T-helper 9 cell (primary cell): ENCODE measurements at places on chromosomes 3 and 15.

DNA sequence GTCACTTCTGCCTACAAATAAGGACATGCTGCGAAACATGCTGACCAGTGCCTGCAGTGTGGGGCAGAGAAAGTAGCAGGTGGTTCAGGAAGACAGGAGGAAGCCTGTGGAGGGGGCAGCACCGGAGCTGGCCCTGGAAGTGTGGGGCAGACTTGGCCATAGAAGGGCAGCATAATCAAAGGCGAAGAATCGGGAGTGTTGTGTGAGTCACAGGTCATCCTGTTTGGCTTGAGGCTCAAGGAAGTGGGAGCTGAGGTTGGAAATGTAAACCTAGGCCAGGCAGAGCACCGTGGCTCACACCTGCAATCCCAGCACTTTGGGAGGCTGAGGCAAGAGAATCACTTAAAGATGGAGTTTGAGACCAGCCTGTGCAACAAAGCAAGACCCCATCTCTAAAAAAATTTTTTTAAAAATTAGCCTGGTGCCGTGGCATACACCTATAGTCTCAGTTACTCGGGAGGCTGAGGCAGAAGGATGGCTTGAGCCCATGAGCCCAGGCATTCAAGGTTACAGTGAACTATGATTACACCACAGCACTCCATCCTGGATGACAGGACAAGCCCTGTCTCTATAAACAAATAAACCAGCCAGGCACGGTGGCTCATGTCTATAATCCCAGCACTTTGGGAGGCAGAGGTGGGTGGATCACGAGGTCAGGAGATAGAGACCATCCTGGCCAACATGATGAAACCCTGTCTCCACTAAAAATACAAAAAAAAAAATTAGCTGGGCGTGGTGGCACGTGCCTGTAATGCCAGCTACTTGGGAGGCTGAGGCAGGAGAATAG is 54.0 kb downstream of the FAM43A start:
- no peak for DNase-seq

DNA sequence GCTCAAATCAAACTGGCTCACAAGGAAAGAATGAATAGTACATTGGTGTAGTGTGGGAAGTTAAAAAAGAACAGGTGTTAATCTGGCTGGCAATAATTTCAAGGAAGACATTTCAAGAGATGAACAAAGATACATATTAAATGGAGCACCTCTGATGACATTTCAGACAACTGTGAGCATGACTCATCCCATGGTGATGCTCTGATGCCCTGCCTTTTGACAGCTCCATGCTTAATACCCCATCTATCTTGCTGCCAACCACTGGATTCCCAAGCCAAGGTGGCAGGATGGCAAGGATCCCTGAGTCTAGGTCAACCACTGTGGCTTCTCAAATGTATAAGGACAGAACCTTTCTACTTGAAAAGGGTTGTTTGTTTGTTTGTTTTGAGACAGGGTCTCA is 29.3 kb downstream of the LRRC2 start:
- no peak for DNase-seq

DNA sequence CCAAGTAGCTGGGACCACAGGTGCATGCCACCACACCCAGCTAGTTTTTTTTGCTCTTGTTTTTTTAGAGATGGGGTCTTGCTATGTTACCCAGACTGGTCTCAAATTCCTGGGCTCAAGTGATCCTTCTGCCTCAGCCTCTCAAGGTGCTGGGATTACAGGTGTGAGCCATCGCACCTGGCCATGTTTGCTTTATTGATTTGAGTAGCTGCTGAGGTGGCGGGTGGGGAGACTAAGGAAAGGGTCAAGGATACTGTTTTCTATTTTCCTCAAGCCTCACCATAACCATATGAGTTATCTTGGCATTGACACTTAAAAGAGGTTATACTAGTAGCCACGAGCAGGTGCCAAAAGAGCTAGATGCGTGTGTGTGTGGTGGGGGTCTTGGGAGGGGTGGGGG is 39.0 kb downstream of the CYFIP1 start:
- no peak for DNase-seq

DNA sequence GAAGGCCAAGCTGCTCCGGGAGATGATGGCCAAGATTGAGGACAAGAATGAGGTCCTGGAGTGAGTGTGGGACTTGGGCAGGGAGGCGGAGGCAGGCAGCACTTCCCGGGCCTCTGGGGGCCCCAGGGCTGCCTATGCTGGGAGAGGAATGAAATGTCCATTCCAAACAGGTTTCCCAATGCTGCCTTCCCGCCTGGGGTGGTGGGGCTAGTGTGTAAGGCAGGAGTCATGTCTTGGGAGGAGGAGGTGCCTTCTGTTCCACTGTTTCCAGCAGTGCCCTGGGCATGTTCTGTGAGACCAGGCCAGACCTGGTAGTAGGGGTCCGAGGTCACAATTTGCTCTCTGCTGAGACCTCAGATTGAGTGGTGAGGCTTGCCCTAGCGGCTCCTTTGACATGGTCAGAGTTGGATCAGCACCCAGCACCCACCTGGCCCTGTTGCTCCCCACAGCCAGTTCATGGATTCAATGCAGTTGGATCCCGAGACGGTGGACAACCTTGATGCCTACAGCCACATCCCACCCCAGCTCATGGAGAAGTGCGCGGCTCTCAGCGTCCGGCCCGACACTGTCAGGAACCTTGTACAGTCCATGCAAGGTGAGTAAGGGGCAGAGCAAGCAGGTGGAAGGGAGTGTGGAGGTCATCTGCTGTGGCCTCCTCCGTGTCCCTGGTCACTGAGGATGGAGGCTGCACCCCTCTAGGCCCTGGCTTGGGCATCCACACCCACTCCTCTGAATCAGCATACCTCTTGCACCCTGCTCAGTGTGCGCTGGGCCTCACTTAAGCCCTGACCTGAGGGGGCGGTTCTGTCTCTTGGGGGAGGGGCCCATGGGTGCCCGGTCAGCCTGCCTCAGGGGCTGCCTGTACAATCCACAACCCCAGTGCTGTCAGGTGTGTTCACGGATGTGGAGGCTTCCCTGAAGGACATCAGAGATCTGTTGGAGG is 27.3 kb downstream of the PTPN23 start:
- no peak for DNase-seq

GRCh38 chr3:166405465-166405864 is 568.2 kb upstream of the BCHE start:
- no peak for DNase-seq

- DNase-seq, result no peak
Measured at GRCh38 chr3:177209509-177209908, 12.2 kb upstream of the TBL1XR1 start.

DNA sequence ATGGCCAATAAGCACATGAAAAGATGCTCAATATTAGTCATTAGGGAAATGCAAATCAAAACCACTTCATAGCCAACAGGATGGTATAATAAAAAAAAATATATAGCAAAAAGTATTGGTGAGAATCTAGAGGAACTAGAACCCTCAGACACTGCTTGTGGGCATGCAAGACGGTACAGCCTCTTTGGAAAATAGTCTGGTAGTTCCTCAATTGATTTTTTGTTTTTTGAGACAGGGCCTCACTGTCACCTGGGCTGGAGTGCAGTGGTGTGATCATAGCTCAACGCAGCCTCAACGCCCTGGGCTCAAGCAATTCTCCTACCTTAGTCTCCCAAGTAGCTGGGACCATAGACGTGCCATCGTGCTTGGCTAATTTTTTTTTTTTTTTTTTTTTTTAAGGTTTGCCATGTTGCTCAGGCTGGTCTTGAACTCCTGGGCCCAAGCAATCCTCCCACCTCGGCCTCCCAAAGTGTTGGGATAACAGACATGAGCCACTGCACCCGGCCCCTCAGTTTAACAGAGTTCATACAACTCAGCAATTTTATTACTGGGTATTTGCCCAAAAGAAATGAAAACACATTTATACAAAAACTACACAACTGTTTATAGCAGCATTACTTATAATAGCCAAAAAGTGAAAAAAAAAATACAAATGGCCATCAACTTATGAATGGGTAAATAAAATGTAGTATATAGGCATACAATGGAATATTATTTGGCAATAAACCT is 5.1 kb downstream of the PRC1 start:
- no peak for DNase-seq

DNA sequence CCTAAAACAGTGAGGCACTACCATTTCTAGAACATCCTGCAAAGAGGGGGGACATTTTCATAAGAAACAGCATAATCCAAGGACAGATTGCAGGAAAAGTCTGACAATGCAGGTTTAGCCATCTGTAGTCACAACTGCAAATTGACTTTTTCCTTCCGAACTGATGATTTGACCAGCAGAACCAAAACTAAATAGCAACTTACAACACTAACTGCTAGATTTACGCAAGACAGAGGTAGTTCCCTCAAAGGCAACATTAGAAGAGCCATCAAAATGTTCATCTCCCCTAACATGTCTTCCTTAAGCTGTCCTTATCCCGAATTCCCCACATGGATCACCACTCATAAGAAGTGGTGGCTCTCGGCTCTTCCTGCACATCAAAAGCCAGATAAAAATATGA is 129.6 kb downstream of the GADL1 start:
- DNase-seq, result no peak

DNA sequence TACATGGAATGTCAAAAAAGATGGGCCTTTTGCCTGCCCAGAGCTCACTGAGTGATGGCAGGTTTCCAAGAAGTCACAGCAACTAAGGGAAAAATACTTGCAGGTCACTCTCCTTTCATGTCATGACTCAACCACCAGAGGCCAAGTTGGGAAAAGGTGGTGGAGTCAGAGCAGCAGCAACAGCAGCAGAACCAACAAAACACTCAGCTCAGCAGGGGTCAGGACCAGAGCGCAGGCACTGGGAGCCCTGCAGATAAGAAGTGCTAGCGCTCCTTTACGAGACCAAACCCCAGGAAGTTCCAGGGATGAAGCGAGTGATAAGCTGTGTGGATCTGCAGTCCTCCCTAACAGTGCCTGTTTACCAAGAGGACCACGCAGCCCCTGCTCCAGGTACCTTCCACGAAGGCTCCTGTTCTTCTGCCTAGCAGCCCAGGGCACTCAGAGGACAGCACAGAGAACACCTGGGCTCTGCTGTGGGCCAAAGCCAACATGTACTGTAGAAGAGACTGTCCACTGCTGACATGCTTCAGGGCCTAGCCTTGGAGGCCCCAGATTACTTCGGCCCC is 26.0 kb downstream of the POC1A start:
- DNase-seq, result no peak

DNA sequence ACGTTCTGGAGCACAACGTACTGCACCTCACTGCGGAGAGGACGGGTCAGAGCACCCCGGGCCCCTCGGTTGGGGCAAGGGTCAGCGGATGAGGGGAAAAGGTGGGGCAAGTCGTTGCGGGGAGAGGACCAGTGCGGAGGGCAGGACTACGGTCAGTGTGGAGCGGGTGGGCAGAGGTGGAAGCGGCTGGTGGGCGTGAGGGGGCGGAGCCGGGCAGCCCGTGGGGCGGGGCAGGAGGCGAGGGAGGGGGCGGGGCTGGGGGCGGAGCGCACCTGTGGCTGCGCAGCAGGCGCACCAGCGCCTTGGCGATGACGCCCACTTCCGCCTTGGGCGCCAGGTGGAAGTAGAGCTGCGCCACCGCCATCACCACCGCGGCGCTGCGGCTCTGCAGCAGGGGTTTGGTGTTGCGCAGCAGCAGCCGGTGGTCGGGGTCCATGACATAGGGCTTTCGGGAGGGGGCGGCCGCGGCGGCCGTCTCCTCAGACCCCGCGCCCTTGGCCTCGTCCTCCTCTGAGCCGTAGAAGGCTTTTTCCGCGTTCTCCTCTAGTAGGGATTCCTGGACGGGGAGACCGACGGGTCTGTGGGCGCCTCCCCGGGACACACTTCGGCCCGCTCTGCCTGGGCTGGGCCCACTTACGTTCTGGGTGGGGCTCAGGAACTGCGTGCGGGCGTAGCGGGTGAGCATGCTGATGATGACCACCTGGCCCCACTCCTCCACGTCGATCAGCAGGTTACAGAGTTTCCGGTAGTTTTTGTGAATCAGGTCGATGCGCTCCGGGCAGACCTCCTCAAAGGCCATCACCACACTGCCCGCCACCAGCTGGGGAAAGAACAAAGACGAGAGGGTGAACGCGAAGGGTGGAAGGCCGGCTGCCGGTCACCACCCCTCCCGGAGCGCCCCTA is 29.2 kb downstream of the AP3B2 start:
- peak; percentile 69 for DNase-seq

- no peak for DNase-seq
Measured at GRCh38 chr3:57078635-57079473, 18.4 kb downstream of the SPATA12 start.

DNA sequence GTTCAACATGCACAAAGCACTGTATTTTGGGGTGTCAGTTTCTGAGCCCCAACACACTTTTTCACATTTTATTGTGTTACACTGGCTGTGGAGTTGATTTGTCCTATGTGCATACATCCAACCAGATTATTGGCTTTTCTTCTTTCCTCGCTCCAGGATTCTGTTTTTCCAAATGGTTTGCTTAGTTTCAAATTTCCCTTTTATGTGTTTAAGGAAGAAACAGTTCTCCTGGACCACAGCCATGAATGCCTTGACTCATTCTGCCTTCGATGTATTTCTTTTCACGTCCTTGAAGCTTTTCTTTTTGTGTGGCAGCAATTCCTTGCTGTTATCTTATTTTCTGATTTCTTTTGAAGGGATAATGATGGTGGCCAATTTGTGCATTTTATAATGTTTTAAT is 53.8 kb downstream of the CACNA2D3 start:
- no peak for DNase-seq

- DNase-seq, result no peak
Measured at GRCh38 chr15:64423970-64424369, 36.3 kb downstream of the TRIP4 start.

- no peak for DNase-seq
Measured at GRCh38 chr3:62293051-62293780, 80.1 kb downstream of the FEZF2 start.

DNA sequence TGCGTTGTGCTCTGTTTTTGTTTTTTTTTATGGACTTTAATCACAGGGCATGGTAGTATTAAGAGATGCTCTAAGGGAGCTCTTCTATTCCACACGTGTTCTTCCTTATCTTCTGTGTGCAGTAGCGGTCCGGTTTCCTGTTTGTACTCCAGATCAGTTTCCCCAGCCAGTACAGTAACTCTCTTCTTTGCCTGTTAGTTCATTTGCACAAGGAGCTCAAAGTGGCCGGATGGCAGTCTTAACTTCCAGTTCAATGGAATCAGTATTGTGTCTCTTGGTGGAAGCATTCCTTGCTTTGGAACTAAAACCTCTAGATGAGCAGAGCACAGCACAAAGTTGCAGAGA is 122.0 kb downstream of the KLF13 start:
- no peak for DNase-seq

- DNase-seq, result no peak
Measured at GRCh38 chr15:64343222-64343621, 12.8 kb downstream of the CSNK1G1 start.

DNA sequence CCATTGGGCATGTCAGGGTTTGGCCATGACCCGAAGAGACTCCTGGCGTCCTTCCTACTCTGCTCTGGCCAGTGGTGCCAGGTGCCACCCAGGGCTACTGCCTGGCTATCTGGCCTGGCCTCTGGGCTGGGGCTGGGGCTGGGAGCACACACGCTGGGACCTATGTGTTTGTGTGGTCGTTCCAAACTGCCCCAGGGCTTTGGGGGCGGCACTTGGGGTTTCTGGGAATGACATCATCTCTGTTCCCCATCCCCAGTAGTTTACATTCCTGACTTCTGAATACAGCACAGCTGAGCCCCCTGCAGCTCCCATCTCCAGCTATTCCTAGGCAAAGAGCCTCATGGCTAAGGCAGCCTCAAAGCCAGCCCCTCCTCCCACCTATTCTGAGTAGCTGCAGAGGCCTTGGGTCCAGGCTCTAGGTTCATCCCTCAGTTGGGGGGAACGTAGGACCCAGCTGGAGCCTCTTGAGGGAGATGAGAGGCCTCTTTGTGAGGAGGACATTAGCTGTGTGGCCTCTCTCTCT is 24.3 kb downstream of the PLEKHO2 start:
- no peak for DNase-seq

- DNase-seq, result no peak
Measured at GRCh38 chr15:55989383-55989782, 4.0 kb downstream of the NEDD4 start.
